NCI-H1694 (cell line): ENCODE measurements at places on chromosomes 5 and 9.

DNA sequence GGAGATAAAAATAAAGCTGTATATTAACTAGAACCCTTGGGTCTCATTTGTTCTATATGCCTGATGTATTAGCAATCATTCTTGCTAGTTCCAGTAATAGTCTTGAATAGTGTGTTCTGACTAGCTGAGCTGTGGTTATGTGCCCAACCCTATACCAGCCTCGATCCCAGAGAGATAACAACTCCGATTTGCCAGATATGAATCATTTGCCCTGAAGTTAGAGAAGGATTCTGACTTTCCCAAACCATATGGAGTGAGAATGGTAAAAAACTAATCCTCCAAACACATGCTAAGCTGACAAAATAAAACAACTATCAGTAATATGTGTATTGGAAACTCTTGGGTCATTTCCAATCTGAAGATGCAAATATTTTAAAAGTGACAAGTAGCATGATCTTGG lies 64.8 kb downstream of the ALDH1A1 start:
- DNase-seq, result no peak

DNA sequence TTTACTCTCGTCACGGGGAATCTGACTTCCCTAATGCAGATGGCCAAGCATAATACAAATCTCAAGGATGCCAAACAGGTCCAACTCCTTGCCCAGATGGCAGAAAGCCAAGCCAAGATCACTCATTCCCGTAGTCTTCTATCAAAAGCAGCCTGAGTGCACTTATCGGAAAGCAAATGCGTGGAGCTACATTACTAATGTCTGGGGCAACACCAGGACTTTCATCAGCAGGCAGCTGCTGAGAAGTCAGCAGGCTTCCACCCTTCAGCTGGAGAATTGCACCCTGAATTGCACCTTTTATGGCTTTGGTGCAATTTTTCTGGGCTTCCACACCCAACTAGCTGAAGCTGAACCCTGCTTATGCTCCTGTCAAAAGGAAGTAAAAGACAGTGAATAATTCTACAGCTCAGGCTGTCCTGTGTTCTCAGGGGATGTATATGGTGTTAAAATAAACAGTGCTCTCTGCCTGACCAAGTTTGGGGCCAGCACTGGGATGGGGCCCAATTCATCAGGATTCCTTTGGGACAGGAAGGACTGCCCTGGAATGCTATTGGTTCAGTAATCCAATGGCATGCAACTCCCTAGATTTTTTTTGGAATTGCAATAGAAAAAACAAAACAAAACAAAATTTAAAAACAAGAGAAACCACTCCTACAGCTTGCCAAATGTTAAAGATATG lies 92.6 kb downstream of the DPYSL3 start:
- no peak for DNase-seq

DNA sequence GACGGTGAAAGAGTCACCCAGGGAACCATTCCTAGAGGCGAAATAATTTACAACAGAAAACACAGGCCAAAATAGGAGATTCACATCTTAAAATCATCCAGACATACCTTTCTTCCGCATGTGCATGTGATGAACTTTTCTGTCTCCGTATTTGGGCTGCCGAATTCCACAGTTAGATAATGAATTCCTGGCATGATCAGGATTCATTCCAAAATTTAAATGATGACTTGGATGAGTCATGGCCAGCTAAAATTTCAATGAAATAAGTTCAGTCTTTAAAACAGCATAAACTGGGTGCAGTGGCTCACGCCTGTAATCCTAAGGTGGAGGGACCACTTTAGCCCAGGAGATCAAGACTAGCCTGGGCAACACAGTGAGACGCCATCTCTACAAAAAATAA lies 82.7 kb downstream of the DROSHA start:
- no peak for DNase-seq

DNA sequence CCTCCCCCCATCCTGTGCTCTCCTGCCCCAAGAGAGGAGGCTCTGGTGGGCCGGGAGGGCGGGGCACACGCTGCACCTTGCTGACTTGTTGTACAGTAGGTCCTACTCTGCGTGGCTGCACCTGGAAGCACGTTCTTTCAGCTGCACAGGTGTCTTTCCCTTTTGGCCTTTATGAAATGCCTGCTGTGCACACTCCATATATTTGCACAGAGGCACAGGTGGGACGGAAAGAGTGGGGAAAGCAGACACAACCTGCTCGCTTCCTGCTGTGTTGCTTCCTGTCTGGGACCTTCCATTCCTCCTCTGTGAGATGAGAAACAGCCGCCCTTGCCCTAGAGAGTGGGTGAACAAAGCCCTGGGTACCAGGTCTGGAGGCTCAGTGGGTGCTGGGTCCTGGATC lies 4.8 kb downstream of the USP20 start:
- no peak for DNase-seq

DNA sequence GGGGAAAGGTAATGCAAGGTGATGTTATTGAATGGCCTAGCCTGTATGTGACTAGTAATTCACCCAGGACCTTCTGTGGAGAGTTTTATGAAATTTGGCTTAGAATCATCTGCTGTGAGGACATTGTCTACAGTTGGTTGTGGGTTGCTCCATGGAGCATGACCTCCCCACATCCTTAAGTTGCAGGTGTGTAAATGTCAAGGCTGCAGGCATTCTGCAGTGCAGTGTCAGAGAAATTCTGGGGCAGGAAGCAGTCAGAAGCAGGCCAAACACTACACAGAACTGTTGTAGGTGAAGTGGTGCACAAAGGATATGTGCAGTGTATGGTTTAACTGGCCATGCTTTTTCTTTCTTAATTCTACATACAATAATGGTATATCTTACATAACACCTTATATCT lies 588.3 kb downstream of the EBF1 start:
- DNase-seq, result no peak

GRCh38 chr5:170338933-170339779 lies 41.6 kb upstream of the LCP2 start:
- no peak for DNase-seq

DNA sequence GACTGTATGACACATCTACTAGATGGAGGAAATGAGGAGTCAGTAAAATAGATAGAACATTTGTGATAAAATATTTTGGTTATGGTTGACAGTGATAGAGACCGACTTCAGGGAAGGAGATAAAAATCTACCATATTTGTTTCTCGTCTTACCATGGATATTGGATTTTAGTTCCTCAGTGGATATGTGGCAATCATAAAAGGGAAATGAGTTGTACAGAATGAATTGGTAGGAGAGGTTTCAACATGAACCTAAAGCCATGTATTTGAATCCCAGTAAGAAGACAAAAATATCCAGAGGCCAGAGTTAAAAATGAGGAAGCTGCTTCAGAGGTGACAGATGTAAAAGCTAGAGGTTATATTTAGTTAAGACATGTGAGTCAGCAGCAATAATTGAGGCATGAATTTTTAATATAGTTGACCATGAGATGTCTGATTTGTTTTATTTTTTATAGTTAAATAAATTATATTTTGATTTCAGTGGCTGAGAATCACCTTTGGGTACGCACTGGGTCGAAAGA lies 480.4 kb upstream of the TUSC1 start:
- DNase-seq, result no peak

- DNase-seq, result no peak
These were observed 1.5 kb downstream of the LTC4S start for GRCh38 chr5:179795049-179795862.

- DNase-seq, result no peak
These were observed 567 bp upstream of the SPIN1 start for GRCh38 chr9:88387552-88388202.

DNA sequence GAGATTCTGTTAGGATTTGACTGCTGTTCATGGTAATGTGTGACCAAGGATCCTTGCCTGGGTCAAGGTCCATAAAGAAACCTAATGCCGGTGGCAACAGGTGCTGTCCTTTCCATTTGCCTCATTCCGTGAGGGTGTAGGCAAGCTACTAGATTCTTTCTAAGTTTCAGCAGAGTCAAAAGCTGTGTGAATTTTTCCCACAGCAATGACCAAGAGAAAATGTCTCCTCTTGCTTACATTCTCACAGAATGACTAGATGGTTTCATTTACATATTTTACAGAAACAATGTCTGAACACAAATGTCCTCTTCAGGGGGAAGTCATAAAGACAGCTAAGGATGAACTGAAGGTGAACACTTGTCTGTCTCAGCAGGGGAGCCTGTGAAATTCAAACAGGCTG lies 75.3 kb upstream of the SV2C start:
- no peak for DNase-seq

DNA sequence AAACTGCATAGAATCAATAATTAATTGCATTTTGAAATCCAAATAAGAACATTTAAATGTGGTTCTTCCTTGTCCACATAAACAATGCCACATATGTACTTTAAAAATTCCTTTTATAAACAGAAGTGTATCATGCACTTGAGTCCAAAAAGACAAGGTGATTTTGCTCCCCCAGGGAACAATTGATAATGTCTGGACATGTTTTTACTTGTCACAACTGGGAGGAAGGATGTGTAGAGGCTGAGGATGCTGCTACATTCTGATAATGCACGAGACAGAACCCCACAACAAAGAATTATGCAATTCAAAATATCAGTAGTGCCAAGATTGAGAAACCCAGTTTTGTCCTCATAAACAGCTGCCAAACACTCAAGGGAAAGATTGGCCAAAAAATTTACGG lies 181.1 kb upstream of the ISL1 start:
- no peak for DNase-seq
